ENCODE measurements at places on chromosomes 7 and 10. TPM values are rescaled to one million over a fixed set of nuclear protein-coding genes. Genes with fewer than 3 reads are reported as not detected.

The MYH16 gene
- 0.11 TPM for total RNA-seq

The SH2D4B gene
- total RNA-seq: 0.14 TPM

The UBE2D1 gene
- 9.7 TPM for total RNA-seq

The ADRA2A gene
- total RNA-seq: not detected

The GLI3 gene
- 0.14 TPM for total RNA-seq

The TAC1 gene
- not detected for total RNA-seq

The ECHDC3 gene
- 0.41 TPM for total RNA-seq

The STAG3 gene
- 54.2 TPM for total RNA-seq

All from activated naive CD4-positive, alpha-beta T cell treated with anti-CD3 and anti-CD28 coated beads, Interleukin-2, amount 50 U/mL, for 72 hours (primary cell).